ENCODE measurements at places on chromosomes 3 and 15.

GRCh38 chr15:58267051-58267450 lies 128.9 kb downstream of the AQP9 start:
- DNase-seq, result no peak

DNA sequence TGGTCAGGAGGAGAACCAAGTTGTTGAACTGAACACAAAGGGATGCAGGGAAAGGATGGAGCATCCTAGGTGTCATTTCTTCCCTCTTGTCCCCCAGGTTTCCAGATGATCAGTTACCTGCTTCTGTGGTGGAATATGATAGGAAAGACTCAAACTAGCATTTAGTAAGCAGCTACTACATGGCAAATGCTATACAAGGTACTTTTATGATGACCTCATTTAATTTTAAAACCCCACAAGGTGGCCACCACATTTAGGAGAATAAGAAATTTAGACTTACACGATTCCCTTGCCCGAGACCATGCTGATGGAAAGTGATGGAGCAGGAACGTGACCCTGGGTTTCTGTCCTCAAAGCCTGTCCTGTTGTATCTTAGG lies 40.9 kb downstream of the CCR4 start:
- no peak for DNase-seq

DNA sequence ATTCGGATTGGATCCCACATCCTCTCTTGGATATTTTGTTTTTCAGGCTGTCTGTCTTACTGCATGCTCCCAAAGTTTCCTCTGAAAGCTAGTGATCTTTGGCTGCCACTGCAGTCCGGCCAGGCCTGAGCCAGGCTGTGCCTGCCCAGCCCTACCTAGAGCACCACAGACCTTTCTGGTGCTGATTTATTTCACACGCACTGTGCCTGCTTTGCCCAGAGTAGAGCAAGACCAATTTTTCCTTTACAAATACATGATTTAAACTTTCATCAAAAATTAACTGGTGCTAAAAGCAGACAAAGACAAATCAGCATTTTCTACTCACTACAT lies 28.0 kb upstream of the NDUFB4 start:
- DNase-seq, result no peak

- DNase-seq, result no peak
Observed at GRCh38 chr3:127688022-127688415, 15.3 kb downstream of the ABTB1 start.

DNA sequence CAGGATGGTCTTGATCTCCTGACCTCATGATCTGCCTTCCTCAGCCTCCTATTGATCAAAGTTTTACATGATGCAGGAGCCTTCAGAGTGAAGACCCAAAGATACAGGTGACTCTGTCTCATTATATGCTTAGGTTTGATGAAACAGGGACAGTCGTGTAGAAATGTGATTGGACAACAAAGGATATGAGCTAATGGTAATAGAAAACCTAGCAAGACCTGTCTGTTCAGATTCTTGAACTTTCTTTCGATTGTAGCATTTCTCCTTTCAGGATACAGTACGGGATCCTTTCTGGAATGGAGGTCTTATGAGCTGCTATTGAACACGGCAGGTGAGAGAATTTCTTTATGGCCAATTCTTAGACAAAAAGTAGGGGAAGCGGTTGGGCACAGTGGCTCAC lies at the start of gene ACKR2:
ACKR2 (plus strand) TSS at position 244 of the 400 bp plus-strand sequence. CDS start 55,058 bp downstream, outside the sequence.
- no peak for DNase-seq

DNA sequence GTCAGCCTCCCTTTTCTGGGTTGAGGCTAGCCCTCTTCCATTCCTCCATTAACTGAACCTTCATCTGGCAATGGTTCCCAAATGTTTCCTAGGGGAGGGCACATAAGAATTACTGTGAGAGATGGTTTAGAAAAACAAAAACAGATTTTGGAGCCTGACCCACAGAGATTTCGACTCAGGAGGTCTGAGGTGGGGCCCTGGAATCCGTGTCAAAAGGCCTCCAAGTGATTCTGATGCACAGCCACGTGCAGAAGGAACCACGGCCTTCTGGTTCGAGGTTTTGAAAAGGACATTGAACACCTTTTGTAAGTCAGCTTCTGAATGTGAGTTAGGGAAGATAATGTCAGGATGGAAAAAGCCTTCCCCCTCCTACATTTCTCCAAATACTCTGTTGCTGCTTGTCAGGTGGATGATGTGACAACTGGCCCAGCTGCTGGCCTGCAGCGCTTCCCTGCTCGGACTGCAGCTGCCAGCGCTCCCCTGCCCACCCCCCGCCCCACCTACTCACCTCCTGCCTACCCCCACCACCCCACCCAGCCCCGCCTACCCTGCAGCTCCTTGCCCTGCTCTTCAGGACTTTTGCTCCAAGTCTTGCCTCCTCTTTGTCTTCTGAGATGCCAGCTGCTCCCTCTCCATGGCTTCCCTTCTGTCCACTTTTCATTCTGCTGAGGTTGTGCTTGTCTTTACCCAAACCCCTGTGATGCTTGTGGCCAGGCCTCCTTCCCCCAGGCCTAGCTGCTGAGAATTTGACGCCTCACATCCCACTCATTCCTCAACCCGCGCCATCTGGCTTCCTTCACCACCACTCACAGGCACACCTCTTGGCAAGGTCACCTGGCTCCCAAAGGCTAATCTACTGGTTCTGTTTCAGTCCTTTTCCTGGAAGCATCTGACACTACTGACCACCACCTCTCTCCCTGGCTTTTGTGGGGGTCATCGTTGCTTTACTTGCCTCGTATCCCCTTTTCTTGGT lies 6.6 kb downstream of the EHD4 start:
- DNase-seq, result no peak

GRCh38 chr3:169668957-169669741 lies 5.6 kb upstream of the MECOM start:
- no peak for DNase-seq

GRCh38 chr3:170598091-170598502 lies 12.2 kb upstream of the SLC7A14 start:
- no peak for DNase-seq

GRCh38 chr3:112038863-112039262 lies 4.3 kb downstream of the TMPRSS7 start:
- no peak for DNase-seq

- no peak for DNase-seq
Observed at GRCh38 chr3:49668861-49669260, 5.3 kb upstream of the APEH start.

GRCh38 chr15:90915216-90915807 lies 12.2 kb downstream of the MAN2A2 start:
- no peak for DNase-seq

DNA sequence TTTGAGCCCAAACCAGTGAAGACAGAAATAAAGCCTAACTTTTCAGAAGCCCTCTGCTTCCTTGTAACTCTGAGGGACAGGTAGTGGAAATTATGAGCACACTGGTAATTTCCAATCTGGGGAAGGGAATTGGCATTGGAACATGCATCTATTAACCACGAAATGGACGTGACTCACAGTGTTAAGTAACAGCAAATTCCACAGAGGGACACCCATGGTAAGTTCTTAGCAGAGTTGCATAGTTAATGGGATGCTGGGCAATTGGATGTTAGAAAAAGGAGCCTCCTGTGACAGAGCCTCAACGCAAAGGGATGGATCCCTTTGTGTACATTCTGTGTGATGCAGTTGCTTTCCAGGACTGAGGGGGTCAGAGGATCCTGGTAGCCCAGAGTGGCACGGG lies 168.6 kb downstream of the SEMA6D start:
- no peak for DNase-seq

DNA sequence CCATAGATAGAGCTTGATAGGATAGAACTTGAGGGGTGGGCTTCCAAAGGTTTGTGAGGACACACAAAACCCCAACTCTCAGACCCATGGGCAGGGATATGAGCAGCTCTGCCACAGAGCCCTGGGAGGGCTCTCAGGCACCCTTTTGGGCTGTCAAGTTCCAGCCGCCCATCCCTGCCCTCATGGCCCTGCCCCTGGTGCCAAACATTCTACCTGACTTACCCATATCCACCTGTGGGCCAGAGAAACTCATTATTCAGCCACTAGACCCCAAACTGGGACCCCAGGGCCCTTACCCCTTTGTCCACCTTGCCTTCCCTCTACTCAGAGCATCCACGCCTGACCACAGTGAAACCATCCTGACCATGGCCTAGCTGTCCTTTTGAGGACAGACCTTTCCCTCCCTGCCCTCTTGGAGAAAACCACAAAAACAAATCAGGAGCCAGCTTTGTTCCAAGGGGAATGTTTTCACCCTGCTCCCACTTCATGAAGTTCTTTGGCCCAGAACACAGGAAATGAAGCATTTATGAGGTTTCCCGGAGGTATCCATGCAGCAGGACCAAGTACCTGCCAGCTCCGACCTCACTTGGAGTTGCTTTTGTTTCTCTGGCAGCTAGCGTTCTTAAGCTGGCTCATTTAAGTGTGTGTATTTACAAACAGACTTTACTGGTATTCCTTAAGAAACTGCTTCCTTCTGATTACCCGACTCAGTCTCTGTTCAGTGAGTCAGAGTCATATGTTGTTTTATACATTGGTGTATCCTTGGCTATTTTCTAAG lies 34.2 kb upstream of the GALNT15 start:
- no peak for DNase-seq

GRCh38 chr15:85694091-85694490 lies 100.6 kb downstream of the KLHL25 start:
- no peak for DNase-seq

- no peak for DNase-seq
Observed at GRCh38 chr3:59192473-59192872, 142.6 kb upstream of the CFAP20DC start.

DNA sequence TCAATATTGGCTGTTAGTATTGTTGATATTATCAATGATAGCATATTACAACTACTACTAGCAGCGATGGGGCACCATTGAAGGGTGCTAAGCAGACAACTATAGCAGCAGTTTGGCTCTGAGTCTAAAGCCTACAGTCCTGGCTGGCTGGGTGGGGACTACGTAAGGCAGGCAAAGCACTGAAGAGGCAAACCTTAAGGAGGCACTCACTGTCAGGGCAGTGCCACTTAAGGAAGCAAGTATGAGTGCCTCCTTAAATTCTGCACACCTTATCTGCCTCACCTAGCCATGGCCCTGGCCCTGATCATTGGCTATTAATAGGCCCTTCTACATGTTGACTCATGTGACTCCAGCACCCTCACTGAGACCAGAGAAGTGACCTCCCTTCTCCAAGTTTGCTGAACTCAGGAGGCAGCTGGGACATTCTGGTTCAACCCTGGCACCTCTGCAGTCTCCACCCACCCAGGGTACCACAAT lies 20.6 kb downstream of the CDCP1 start:
- no peak for DNase-seq

DNA sequence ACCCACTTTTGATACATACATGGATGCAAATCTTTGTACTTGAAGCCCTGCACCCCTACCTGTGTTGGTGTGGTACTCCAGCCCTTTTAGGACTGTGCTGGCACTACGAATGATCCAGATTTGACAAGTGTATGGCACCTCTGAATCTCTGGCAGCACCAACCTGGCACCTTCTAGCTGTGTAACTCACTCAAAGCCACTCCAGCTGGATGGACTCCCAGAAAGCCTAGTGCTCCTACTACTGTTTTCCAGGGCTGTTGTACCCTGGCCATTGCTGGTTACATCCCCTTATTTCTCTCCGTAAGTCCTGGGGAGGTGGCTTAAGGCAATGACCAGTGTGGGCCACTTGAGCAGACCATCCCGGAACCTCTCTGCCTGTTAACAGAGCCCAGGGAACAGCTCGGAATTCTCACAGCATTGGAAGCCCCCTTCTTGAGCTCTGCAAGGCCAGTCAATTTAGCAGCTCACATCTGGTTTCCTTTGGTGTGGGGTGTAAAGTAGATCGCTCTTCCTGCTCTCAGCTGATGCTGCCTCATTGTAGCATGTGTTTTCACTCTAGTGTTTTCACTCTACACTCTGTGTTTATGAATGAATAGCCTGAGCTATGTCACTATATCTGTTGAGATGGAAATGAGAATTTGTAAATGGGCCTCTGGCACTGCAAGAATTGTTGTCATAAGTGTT lies 12.2 kb downstream of the CALML4 start:
- no peak for DNase-seq

DNA sequence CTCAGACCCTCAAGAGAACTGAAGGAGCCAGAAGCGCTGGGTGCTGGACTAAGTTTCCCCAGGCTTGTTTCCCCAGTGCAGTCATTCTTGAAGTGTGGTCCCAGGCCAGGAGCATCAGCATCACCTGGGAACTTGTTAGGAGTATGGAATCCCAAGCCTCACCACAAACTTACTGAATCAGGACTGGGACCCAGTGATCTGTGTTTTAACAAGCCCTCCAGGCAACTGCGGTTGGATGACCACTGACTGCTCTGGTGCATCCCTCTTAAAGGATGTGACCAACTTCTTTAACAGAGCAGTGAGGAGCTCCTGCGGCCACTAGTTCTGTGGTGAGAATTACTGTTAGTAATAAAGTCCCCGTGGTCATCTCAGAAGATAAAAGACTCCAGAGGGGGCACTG lies 62.4 kb upstream of the DAZL start:
- no peak for DNase-seq

DNA sequence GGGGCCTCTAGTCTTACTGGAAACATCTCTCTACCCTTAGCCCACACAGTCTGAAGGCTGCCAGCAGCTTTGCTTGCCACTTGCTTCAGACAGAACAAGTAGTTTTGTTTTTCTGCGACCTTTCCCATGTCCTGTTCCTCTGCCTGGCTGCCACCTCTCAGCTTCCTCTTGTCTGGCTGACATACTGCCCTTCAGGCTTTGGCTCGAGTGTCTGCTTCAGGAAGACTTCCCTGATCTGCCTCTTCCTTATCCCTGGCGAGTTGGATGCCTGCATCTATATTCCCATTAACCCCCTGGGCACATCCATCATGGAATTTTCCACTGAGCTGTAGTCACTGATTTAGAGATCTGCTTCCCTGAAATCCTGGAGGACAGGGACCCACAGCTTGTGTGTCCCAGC lies 25.1 kb upstream of the CPNE9 start:
- DNase-seq, result no peak
